ENCODE measurements at places on chromosomes 4 and X.

DNA sequence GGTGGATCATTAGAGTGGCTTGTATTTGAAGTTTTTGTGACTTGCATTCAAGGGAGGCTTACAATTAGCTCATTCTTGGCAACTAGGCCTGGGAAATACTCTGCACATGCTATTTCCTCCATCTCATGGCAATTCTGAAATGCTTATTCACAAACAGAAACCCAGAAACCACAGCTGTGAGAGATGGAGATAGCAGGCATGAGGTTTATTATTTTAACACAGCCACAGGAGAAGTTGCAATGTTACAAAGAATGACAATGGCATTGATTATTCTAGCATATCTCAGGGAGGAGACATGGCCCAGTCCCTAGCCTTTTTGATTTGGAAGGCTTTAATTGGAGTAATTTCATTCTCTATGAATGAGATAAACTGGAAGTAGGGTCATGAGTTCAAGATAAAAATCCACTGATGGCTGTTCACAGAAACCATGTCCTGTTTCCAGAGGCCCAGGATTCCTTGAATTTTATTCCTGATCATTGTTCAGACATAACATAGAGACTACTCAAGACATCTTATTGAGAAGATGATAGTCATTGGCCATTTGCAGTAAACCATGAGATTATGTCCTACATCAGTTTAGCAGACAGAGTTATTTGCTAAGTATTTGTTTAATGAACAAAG is 123.9 kb downstream of the MID1 start:
- no peak for DNase-seq

DNA sequence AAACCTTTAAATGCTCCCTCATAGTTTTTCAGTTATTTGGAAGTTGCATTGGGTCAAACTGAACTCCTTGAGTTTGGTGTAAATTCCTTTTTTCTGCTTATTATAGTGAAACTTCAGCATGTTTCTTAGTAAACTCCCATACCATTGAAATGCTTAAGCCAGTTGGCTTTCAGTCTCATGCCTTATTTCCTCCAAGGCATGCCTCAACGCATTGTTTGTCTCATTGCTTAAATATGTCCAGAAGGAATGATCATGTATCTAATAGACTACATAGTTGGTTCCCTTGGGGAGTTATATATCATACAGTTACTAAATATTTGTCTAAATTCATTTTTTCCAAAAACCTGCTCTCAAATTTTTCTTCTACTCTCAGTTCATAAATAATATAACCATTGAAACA is 114.0 kb downstream of the STOX2 start:
- DNase-seq, result no peak

GRCh38 chr4:153832720-153833287 is 43.9 kb upstream of the SFRP2 start:
- no peak for DNase-seq

- no peak for DNase-seq
Observed at GRCh38 chrX:47797084-47797483, 39.6 kb upstream of the ZNF81 start.

Data from stimulated activated CD8-positive, alpha-beta memory T cell treated with anti-CD3 and anti-CD28 coated beads, Interleukin-7, amount 100 ng/mL, for 48 hours (primary cell).